ENCODE measurements at places on chromosomes 12 and 14. TPM values are rescaled to one million over a fixed set of nuclear protein-coding genes. Genes with fewer than 3 reads are reported as not detected.

Gene ACSM4
- polyA plus RNA-seq, result 0.04 TPM

GRCh38 chr14:65462411-65462810 lies 49.9 kb downstream of the FUT8 start:
- no peak for DNase-seq

GRCh38 chr12:111653596-111653995 lies 32.2 kb downstream of the BRAP start:
- no peak for DNase-seq

DNA sequence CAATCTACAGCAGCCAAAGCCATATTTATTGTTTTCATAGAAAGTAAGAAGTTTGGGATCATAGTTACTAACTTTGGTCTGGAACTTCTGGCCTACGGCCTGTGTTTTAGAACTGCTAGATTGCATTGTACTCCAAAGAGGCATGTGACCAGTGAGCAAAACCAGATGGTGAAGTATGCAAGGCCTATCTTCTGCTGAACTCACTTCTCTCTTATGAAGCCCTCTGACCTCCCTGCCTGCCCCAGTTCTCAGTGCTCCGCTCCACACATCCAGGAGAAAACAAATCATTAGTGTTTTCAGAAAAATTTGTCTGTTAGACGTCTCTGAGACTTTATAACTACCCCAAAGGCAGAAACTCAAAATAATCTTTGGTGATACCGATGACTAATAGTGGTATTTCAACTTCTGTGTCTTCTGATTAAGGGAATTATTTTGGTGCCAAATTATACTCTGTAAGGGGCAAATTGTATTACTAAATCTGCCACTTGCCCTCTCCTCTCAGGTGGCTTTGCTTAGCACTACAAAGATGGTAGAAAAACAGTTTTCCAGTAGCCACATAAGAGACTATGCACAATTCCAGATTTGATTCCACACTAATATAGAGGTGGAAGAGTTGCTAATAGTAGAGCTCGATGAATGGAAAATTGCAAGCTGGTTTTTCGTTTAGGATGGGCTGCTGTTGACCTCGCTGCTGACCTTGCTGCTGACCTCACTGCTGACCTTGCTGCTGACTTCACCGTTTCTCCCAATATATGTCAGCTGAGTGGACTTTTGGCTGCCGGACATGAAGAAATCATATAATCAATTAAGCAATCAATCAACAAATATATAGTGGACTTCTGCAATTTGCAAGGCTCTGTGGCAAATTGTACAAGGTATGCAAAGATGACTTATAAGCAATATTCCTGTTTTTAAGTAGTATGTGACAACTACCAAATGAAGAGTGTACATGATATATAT lies 147.5 kb downstream of the KITLG start:
- no peak for DNase-seq

GRCh38 chr12:104929368-104929767 lies 28.7 kb downstream of the SLC41A2 start:
- DNase-seq, result no peak

DNA sequence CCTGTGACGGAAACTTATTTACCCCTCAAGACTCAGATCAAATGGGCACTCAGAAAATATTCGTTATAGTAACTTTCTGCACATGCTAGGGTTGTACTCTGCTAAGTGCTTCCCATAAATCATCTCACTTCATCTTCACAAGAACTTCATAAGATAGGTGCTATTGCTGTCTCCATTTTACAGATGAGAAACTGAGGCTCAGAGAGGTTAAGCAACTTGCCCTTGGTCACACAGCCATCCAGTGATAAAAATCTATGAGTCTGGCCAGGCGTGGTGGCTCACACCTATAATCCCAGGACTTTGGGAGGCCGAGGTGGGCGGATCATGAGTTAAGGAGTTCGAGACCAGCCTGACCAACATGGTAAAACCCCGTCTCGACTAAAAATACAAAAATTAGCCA lies 33.2 kb upstream of the LHX5 start:
- DNase-seq, result no peak

Gene C14orf39
- 0.39 TPM for polyA plus RNA-seq

DNA sequence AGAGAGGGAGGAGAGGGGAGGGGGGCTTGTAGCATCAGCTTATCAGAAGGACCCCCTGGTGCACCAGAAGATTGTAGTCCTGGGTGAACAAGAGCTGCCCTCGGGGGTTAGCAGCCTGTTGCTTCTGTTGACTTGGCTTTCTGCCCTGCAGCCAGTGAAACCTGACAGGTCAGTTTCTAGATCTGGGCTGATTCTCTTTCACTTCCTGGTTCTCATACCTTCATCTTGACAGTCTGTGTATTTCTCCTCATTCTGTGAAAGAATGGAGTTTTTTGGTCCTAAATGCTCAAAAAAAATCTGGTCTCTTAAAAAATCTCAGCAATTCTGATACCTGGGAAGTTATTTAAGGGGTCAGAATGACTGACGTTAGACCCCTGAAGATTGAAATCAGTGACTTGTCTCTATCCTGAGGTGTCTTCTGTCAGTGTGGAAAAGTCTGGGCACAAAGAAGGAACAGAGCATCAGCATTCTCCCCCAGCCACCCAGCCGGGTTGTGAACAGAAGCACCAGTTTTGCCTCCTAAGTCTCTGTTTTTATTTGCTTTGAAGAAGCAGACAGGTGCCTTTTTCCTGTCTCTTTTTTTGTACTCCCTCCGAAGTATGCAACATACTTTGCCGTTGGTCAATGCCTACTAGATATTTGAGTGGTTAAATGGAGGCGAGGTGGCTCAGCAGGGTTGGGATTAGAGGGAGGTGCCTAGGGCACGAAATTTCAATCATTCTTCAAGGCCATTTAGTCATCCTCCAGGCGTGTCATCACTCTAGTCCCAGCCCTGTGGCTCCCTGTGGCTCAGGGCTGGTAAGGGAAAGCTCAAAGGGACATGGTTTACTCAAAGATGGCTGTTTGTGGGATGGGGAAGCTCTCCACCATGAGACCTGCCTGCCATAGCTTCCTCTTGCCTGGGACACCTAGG lies 24.0 kb downstream of the TTC9 start:
- no peak for DNase-seq

Gene TSHR
- 0.21 TPM for polyA plus RNA-seq

Data from right renal pelvis (tissue), 4 donors.